ENCODE measurements at places on chromosomes 5 and 9.

- no peak for DNase-seq
These were observed 15.4 kb downstream of the FYB1 start for GRCh38 chr5:39203951-39204350.

- DNase-seq = no peak
These were observed 16.5 kb downstream of the AGXT2 start for GRCh38 chr5:35031276-35031675.

DNA sequence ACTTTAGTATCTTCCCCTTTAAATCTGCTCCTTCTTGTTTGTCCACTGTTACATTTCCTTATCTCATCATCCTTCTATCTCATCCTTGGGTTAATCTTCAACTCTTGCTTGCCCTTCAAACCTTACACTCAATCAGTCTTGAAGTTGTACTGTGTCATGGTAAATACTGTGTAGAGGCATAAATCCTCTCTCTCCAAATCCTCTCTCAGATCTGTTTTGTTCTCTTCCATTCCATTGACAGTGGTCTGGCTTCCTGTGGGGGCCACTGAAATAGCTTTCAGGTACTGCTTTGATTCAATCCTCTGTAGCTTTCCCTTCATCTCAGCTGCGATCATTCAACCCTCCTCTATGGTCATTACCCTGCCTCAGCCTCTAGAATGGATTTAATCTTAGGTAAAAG lies 104.0 kb downstream of the PLCXD3 start:
- DNase-seq = no peak

- no peak for DNase-seq
These were observed 10.8 kb downstream of the SH3PXD2B start for GRCh38 chr5:172443441-172444109.

DNA sequence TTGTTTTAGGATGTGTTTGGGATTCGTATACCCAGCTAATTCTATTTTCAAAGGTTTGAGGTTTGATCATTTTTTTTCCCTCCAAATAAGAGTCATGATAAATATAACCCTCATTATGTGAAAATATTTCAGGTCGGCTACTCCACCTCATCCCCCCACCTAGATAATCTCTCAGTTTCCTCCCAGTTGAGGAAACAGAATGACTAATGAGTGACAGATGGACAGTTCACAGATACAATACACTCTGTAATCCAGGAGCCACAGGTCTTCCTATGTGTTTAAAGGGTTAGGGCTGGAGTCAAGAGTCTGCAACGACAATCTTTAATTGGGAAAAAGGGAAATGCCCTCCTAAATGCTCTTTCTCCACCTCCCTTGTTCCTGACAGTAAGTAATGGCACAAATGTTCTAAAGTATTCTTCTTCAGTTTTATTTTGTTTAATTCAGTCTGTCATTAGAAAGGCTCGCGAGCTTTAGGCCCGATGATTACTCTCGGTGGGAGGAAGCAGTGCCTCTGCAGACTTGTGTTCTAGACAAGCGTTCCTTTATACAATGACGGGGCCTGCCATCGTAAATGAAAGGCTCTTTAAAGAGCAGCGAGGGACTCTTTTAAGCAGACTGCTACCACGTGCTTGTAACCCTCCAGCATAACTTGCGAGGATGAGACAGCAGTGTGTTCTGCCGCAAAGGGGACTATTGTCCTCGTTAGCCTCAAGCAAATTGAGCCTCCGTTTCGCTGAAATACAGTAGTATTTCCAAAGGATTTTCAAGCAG lies 69.0 kb downstream of the MEF2C start:
- DNase-seq = no peak

DNA sequence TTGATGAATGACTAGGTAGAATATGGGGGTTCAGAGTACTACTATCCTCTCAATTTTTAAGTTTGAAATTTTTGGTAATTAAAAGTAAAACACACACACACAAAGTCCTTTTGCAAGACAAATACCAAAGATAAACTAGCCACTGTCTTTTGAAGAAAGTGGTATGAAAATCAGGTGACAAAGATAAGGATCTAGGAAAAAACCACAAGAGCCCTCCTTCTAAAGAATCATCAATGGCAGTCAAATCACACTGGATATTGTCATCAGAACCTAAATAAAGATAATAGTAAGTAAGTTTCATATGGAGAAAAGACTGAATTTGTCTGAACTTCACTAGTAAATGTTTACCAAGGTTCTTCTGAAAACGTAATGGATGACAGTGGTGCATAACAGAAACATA lies 30.5 kb upstream of the HK3 start:
- DNase-seq = no peak

DNA sequence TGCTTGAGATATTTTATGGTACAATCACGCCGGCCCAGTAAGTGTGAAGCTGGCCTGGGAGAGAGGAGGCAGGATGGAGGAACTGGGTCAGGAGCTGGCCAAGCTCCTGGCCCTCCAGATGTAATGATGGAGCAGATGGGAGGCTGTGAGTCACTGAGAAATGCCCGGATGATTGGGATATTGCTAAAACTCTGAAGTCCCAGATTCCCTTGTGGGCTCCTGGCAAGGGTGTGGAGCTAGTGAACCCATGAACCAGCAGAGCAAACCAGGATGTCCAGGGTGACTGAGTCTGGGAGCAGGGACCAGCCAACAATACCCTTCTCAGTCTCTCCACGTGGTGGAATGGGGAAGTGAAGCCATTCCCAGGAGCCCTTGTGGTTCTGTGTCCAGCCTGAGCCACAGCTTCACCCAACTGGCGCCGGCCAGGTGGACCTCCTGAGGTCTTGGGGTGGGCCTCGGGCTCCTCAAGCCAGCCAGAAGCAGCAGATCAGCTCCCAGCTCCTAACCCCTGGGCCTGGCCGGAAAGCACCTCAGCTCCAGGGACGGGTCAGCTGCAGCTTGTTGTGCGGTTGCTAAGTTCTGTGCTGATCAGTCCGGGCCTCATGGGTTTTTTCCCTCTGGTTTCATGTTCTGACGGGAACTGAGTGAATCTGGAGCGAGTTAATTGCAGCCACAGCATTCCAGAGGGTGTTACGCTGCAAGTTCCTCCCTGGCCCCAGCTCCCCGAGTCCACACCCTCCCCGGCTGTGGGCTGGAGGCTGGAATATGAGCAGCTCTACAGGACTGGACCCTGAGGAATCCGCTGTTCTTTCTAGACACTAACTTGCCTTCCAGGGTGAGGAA lies 37.6 kb downstream of the DUSP1 start:
- no peak for DNase-seq

DNA sequence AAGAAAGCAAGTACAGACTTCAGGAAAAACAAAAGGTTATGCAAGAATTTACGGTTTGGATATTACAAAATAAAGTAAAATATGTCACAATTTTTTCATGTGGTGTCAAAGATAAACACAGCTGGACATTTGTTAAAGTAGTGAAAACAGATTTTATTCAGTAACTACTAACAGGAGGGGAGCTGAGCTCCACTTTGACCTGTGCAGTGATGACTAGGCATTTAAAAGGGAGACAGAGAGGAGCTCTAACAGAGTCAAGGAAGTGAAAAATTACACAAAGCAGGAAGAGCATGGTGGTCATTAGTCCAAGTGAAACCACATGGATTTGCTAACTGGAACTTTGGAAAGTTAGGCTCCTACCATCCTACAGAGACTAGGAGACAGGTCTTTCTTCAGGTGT lies 263.6 kb upstream of the PCSK5 start:
- no peak for DNase-seq

GRCh38 chr5:94575196-94575595 lies 43.2 kb downstream of the KIAA0825 start:
- DNase-seq = no peak

- DNase-seq = no peak
These were observed 1886.9 kb downstream of the EFNA5 start for GRCh38 chr5:105783811-105784210.

DNA sequence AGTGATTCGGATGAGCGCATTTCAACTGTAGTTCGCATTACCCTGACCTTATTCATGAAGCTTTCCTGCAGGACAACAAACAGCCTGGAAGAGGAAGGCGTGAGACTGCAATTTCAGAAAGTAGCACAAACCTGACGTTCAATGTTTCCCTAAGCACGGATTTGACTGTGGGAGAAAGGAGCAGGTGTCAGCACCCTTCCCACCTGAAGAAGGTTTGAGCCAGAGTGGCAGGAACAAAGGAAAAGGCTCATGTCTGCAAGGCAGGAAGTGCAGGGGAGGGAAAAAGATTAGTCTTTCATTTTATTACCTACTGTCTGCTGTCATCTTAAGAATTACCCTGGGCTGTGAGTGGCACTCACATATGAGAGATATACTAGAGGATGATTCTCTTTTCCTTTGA lies 114.0 kb downstream of the MED10 start:
- DNase-seq = no peak

GRCh38 chr5:109571785-109572184 lies 117.9 kb upstream of the MAN2A1 start:
- no peak for DNase-seq

DNA sequence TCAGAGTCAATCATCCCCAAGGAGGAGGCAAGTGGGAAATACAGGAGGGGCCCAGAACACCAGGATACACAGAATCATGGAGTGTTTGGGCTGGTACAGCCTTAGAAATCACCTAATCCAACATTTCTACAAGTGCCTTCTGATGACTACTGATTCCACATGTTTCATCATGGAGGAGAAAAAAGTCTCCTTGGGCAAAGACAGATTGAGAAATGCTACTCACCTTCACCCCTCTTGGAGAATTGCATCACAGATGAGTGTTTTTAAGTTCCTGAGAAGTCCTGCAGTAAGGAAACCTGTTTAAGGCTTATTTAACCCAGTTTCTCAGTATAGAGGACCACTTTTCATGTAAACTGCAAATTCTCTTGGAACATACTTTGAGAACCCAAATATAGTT lies 2.2 kb upstream of the SLIT3 start:
- no peak for DNase-seq

DNA sequence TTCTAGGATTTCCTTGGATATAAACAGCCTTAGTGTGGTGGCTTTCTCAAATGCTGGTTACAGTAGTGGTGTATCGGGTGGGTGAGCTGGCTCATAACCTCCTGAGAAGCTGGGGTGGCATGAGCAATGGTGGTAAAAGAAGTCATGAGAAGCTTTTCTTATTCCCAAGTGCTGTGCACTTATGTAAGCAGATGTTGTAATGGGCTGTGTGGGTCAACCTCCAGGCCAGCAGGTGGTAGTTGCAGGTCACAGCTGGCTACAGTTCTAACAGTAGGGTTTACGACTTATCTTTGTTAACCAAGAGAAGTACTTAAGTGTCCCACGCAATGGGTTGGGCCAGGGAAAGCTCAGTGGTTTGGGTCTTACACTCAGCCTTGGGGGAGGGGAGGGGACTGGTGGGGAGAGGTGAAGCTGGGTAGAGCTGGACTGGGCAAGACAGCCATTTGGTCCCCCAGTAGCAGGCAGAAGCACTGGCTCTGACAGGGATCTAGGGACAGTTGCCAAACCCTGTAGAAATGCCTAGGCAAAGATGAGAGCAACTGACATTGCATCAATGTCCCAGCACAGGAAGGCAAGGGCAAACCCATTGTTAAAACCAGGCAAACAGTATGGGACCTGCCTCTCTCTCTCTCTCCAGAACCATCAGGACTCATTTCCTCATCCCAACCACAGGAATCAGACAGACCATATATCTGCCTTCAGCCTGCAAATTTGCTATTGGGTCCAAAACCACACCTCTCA lies 76.8 kb downstream of the RNF130 start:
- no peak for DNase-seq

GRCh38 chr5:134493461-134494055 lies 31.9 kb upstream of the JADE2 start:
- no peak for DNase-seq

DNA sequence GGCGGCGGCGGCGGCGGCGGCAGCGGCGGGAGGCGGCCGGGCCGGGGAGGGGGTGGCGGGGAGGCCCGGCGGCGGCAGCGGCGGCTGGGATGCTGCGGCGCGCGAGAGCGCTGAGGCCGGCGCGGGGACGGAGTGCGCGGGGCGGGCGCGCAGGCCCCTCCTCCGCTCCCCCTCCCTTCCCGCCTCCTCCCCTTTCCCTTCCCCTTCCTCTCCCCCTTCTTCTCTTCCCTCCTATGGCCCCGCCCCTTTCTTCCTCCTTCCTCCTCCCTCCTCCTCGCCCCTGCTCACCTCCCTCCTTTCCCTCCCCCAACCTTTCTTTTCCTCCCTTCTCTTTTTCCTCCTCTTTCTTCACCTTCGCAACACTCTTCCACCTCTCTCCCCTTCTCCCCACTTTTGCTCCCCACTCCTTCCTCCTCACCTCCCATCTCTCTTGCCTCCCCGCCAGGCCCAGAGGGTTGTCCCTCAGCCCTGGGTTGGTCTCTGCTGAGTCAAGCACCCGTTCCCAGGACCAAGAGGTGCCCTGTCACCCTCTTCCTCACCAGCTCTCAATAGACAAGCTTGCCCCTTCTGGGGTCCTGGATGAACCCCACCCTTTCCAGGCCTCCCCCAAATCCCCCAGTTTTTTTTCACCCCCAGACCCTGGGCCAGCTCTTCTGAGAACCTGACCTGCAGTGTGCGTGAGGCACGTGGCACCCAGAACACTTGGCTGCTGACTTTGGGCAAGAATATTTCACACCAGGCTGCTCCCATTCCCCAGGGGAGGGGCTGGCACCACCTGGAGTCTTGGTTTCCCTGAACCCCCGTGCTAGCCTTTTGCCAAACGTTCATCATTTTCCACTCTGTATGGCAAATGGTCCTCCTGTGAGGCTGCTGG lies at the start of gene SEMA4D:
TSS of gene SEMA4D (minus strand) at position 136 of the 874 bp plus-strand sequence. CDS start 92,657 bp downstream, outside the sequence.
- DNase-seq = no peak

- DNase-seq = no peak
These were observed 1016.3 kb upstream of the SEMA6A start for GRCh38 chr5:117590944-117591343.

DNA sequence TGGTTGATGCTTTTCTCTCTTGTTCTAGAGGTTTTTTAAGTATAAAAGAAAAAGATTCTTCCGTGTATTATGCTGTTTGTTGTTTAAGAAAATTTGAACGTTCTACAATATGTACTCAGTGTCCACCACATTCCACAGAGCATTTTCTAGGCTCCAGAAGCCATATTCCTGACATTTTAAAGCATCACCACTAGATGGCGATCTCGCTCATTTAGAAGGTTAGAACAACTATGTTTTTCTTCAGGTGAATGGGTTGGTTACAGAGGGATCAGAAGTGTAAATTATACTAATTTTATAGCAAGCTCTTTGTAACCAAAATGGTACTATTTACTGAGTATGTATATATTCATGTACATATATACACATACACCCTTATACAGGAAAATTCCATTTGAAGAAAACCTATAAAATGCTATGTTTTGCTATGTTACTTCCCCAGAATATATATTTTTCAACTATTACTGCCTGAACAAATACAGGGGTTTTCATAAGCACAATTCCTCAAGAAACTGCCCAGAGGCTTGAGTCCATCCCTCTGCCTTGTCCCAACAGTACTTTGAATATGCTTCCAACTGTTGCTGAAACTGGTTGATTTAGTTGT lies 284.3 kb downstream of the CCDC171 start:
- DNase-seq = no peak

GRCh38 chr9:79432485-79432884 lies 139.3 kb upstream of the TLE4 start:
- no peak for DNase-seq

DNA sequence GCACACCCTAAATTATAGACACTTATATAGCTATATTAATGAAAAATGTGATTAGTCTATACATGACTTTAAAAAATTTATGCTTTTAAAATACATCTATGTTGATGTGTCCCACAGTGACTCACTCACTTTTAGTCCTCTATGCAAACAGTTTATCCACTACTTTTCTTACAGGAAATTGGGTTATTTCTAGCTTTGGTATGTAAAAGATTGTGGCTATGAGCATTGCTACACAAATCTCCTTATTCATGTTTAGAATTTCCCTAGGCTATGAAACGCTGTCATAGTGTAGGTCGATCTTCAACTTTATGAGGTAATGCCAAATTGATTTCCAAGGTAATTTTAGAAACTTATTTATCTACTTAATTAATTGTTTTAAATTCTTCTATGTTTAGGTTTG lies 687.4 kb downstream of the PRR16 start:
- no peak for DNase-seq

Measured in CMK (cell line).